ENCODE measurements at places on chromosomes 1 and 21.
A peak's percentile ranks its signal among the peaks of the same experiment; 100 is the strongest.

GRCh38 chr1:202940561-202940960 lies 13.5 kb upstream of the KLHL12 start:
- DNase-seq, result no peak

GRCh38 chr1:43207229-43207853 lies 35.2 kb downstream of the CFAP57 start:
- DNase-seq, result no peak

DNA sequence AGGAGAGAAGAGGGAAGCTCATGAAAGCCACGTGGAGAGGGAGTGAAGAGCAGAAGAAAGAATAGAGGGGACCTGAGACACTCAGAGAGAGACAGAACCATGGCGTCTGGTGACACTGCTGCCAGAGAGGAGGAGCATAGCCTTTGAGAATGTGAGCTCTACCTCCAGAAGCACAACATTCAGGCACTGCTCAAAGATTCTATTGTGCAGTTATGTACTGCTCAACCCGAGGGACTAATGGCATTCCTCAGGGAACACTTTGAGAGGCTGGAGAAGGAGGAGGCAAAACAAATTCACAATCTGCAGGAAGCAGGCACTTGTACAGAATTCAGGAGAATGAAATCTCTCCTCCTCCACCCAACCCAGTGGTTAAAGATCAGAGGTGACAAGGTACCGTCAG lies 45.1 kb downstream of the BTBD8 start:
- DNase-seq, result no peak

DNA sequence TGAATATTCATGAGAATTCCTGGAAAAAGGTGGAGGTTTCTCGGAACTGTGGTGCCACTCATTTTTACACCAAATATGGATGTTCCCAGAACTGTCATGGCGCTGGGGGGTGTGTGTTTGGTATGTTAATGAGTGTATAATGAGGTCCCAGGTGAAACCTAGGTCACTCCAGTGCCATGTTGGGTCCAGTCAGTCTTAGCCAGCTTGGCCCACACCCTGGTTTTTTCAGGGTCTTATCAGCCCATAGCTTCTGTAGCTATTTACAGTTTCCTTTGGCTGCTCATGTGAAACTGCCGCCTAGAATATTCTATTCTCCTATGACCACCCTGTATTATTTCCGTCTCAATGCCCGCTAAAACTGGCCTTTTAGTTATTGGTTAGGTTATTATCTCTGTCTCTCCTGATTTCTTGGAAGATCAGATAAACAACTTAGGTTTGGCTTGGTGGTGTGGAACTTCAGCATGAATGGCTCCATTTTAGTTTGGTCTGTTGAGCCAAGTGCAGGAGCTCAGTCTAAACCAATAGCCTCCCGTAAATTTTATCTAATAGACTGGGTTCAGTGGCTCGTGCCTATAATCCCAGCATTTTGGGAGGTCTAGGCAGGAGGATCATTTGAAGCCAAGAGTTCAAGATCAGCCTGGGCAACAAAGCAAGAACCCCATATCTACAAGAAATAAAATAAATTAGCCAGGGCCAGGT lies 42.1 kb upstream of the EDARADD start:
- no peak for DNase-seq

DNA sequence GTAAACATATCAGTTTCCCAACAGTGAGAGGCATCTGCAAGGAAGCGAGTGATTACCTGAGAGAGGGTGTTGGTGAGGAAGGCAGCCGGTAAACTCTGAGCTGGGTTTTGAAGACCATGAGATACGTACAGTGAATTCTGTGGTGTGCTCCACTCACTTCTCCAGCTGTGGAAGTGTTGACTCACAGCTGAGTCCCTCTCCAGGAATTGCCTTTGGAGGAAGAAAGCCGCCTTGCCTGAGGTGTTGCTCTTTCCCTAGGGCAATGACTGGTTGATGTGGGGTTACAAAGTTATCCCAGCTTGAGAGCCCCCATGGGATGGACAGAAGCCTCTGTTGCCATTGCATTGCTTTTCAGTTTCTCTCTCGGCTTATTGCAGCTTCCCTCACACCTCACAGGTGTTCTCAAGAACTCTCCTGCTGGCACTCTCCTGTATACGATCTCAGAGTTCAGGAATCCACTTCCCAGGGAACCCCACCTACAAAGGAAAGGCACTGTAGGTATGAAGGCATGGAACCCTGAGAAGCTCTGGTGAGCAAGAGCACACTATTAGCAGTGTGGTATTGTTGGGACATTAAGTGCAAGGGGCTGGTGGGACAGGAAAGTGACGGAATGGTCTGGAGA lies 10.8 kb downstream of the NHLH1 start:
- no peak for DNase-seq

GRCh38 chr1:59015708-59016107 lies 231.9 kb upstream of the JUN start:
- DNase-seq, result no peak

DNA sequence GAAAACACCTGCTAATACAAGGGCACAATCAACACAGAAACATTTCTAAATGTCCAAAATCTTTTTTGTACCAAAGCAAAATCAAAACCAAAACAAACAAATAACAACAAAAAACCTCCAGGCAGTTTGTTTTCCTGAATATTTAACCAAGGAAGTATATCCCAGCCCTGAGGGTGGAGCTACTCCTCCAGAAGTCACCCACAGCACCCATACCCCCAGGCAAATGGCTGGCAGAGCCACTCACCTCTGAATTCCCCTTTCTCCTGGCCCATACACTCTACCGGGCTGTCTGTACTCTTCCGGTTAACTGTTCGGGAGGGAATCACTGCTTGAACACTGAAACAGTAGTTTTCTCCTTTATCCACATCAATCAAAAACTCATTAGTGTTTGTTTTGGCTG lies 9.5 kb downstream of the F3 start:
- DNase-seq, result no peak

DNA sequence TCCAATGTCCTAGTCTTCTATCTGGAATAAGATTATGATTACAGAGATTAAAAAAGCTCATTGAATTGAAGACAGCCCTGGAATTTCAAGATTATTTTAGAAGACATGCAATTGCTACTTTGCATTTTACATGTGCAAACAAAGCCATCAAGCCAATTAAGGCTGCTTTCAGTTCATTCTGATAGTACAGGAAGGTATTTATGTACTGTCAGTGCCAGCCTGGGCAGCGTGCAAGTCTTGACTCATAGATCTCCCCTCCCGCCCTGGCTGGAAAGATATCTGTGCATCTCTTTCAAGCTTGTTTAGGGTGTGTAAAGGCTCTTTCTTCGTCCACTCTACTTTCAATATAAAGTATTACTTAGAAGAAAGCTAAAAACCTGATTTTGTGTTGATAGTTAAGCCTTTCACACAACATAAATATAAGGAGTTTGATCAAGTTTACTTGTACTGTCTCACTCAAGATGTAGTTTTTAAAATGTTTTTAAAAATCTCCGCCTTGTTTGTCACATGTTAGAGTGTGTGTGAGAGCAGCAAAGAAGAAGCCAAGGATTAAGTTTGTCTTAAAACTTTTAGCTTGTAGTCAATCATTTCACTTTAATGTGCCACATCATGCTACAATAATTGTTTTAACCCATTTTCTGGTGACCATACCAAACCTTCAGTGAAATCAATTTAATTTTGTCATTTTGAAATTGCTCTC lies 13.6 kb upstream of the LYPLAL1 start:
- no peak for DNase-seq

DNA sequence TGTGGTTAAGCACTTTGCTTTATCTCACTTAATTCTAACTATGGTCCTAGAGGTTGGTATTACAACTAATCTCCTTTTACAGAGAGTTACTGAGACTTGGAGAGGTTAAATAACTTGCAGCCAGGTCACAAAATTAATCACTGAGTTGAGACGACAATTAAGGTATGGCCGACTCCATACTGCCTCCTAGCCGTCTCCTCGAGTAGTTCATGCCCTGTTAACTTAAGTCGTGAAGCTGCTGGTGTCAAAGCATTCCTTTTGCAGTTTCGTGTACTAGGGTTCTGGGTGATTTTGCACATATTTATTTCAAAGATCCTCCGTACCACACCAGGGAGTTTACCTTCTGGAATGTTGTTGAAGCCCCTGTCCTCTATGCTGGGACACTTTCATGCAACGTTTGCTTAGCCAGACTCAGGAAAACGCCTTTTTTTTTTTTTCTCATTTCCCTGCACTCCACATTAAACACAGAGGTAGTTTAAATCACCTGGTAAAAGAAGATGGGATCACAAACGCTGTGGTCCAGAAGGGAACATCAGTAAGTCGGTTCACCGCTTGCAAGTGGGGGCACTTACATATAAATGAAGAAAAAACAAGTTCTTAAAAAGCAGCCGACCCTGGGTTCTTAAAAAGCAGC lies 570 bp upstream of the NEK7 start:
- peak; percentile 84 for DNase-seq

DNA sequence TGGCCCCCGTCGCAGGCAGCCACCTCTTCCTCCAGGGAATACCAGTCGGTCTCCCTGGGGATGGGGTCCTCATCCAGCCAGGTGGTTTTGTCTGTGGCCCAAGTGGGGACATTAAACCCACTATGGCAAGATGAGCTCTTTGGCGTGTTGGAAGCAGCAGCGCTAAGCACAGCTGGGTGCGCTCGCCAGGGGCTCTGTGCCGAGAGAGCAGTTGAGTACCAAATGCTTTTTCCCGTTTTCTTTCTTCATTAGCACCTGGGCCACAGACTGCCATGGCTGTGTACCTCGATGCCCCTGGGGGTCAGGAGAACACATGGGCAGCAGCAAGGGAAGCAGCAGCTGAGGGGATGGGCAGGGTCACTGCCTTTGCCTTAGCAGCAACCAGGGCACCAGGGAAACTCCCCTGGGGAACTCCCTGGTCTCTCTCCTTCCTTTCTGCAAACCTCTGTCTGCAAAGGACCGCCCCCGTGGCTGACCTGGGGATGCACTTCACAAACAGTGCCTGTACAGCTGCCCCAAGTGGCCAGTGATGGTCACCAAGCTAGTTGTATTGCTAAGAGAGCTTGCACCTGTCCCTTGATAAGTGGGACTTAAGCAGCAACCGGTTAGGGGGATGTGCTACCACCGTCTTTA lies 31.1 kb downstream of the EDARADD start:
- peak; percentile 51 for DNase-seq

DNA sequence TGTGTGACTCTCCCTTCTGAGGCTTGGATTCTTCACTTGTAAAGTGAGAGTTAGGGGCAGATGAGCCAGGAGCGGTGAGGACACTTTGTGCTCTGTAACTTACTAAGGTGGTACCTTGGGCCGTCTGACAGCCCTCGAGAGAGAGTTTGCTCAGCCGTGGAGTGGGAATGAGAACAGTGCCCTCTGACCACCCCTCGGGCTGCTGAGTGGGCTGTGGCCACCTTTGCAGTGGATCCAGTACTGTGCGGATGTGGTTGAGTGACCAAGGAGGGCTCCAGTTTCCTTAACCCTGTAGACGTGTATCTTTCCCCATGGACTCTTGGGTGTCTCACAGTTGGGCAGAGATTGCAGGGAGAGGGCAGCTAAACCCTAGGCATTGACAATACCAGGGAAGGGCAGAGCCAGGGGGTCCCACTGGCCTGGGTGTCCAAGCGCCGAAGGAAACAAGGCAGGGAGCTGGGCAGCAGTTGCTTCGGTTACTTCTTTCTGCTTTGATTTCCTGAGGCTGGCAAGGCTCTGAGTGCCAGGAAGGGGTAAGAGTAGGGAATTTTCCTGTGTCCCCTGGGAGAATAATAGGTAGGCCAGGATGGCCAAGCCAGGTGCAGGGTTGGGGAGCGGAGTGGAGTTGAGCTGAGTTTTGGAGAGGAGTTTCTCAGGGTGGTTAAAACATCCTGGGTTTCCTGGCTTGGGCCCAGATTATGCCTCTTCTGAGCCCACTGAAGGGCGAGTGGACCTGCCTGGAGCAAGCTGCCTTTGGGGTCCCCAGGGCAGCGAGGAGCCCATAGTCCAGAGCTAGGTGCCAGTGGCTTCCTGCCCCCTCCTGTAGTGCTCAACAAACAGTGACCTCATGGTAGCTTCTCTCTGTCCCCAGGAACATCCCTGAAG lies 27.6 kb downstream of the HMGCS2 start:
- no peak for DNase-seq

GRCh38 chr1:157472056-157472701 lies 80.1 kb downstream of the FCRL5 start:
- no peak for DNase-seq

GRCh38 chr1:178241837-178242236 lies 147.9 kb downstream of the RASAL2 start:
- no peak for DNase-seq

DNA sequence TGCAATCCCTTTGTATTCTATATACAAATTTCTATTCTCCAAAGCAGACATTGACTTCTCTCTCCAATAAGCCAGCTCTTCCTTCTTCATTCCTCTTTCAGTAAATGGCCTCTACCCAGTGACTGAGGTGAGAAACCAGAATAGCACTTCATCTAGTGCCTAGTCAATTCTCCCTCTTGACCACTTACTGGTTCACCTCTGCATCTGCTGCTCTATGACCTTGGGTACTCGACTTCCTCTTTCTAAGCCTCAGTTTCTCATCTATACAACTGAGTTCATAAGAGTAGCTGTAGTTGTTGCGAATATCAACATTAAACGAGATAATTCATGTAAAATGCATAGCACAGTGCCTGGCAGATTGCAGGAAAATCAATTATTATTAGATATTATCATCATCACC lies 12.4 kb downstream of the LYST start:
- no peak for DNase-seq

DNA sequence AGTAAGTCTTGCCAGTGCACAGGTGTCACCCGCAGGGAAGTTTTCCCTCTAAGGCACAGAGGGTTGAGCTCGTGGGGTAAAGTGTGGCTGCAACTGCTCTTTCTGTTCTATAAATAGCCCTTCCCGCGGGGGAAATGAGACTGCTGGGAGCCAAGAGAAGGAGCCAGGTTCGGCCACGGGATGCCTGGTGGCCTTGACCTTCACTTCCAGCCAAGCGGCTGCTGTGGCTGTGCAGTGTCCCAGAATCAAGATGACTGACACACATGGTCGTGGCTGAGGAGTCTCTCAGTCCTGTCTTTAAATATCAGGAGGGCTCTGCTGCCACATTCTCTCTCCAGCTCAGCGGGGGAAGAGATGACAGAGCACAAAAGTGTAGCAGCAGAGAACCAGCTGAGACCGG lies 154.1 kb upstream of the VAMP3 start:
- no peak for DNase-seq

- DNase-seq, result no peak
Measured at GRCh38 chr1:66549017-66549416, 15.1 kb downstream of the SGIP1 start.

- no peak for DNase-seq
Measured at GRCh38 chr1:37471345-37472231, 2.8 kb upstream of the ZC3H12A start.

DNA sequence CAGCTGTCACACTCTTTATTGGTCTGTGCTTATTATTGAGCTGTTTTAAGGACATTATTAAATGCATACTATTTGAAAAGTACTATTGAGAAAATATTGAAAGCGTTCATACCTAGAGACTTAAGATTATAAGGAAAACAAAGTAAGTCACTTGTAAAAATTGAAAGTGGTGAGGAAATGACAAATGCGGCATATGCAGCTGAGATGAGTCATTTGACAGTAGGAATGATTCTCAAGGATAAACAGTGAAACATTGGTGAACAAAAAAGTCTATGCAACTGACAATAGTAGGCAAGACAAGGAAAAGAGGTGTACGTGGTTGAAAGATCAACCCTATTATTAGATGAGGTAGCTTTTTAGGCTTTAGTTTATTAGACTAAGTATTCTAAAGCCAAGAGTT lies 82.6 kb upstream of the MAP10 start:
- DNase-seq, result no peak
